ENCODE measurements at places on chromosomes 6 and 20.
A peak's percentile ranks its signal among the peaks of the same experiment; 100 is the strongest.

DNA sequence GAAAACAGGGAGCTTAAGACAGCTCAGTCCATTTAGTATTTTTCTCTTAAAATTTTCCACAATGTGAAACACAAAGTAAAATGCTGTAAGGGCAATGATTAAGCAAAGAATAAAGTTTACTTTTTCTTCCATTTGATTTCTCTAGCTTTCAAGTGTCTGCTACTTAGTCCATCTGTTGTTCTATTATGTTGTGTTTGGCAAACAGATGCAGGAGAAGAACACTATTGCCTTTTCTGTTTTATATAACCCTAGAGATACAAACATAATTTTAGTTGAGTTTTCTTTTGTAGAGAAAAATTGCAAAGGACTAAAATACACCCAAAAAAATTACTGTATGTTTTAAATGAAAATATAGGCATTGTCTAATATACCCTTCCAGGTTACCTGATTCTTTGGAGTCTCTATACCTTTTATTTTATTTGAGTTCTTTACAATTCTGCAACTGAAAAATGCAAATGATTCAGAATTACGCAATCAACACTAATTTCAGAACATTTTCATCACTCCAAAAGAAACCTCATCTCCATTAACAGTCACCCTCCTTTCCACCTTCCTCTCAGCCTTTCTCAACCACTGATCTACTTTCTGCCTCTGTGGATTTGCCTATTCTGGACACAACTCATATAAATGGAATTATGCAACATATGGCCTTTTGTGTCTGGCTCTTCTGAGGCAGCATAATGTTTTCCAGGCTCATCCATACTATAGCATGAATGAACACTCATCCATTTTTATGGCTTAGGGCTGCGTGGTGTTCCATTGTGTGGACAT lies 96.9 kb downstream of the MKKS start:
- DNase-seq = no peak

DNA sequence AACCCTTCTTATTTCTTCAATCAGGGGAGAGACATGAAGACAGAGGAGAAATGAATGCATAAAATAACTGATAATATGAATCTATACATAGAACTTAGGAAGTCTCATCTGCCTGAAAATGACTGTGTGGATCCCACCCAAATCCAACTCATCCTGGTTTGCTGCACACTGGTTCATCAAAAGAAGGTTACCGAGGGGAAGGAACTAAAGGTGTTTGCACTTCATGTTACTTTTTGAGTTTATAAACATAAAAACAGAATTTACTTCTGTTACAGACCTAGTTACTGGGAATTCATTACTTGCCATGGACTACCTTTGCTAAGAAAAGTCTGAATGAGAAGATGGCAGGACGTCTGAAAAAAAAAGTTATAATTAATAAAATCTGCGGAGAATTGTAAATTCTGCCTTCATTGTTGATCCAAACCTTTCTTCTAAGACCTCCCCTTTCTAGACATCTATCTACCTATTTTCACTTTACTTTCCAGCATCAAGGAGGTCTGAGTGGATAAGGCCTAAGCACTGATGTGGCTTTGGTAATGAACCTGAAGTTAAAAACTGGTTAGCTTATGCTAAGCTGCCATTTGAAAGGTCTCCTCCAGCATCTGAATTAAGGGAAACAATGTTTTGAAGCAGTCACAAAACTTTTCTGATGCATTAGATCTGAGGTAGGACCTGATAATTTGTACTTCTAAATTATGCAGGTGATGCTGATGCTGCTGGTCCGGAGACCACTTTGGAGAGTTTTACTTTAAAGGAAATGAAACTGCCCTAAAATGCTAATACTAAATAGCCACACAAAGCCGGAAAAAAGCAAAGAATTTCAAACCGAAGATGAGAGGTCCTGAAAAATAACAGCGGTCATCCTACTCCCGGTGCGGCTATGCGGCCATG lies 84.0 kb downstream of the HFE start:
- no peak for DNase-seq

DNA sequence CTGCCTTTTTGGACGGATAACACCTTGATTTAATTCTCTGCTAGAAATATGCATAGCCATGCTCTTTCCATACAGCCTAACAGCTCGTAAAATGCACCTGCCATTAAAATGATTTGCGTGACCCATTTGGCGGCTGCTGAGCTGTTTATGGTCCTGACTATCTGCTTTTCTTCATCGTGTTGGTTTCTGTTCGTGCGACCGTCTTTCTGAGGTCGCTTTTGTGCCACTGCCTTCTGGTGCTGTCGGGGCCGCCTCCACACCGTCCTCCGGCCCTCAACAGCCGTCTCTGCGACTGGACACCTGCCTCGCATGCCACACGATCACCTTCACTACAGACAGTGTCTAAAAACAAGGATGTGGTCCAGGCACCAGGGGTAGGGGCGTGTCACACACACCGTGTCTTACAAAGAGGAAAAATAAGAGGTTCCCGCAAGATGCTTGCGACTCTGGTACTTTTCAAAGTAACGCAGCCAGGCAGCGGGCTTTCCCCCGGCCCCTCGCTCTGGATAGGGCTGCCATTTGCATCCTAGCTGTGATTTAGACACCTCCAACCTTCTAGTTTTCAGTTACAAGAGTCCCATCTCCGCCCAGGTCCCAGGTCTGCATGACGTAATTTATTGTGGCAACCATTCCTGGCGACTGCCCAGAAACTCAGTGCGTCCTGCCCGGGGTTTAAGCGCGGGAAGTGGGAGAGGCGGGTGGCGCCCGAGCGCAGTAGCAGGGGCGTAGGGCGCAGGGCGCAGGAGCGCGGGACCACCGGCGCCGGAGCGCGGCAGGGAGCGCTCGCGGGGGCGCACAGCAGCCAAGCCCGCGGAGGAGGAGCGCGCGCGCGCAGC lies at the start of gene STMND1:
STMND1 (plus strand) TSS at position 629 of the 836 bp plus-strand sequence. CDS start 208 bp downstream, outside the sequence.
- DNase-seq = peak; percentile 49

GRCh38 chr6:11341867-11342266 lies 109.4 kb upstream of the NEDD9 start:
- DNase-seq = no peak

- no peak for DNase-seq
Observed at GRCh38 chr6:101290346-101290745, 103.2 kb upstream of the GRIK2 start.

DNA sequence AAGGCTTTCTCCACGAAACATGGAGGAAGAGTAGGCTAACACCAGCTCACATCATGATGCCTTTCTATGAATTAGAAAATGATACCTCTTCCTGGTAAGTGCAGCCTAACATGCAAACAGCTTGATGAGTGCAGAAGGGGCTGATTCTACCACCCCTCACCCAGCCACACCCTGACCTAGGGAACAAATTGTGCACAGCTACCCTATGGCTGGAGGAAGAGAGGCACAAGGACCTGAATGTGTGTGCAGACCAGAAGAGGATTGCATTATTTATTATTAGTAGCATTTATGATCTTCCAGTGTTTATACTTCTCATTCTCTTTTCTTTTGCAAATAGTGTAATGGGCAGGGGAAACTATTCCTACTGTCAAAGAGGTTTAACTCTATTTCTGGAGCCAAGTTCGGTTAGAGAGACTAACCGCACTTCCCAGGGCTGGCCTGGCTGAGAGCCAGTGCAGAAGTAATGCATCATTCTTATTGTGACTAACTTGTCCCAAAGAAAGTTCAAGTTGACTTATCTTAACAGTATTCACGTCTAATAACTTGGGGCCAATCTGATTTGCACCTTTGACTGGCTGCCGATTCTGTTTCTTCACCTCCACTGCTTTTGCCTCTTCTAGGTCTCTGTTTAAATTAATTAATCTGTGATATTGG lies 237.5 kb downstream of the CD83 start:
- DNase-seq = no peak

GRCh38 chr20:38178065-38178491 lies 13.0 kb upstream of the TGM2 start:
- DNase-seq = no peak

DNA sequence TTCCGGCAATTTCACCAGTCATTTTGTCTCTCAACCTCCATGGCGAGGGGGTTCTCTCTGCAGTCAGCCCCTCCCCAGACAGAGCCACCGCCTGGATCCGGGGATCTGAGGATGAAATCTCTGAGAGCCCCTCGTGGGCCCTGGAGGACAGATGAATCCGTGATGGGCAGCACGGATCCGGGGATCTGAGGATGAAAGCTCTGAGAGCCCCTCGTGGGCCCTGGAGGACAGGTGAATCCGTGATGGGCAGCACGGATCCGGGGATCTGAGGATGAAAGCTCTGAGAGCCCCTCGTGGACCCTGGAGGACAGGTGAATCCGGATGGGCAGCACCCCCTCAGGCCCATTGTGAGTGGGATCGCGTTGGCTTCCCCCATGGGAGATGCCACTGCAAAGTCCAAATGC lies 106.5 kb downstream of the DACT2 start:
- no peak for DNase-seq

- no peak for DNase-seq
Observed at GRCh38 chr20:45088247-45088646, 12.7 kb downstream of the KCNS1 start.

GRCh38 chr6:6886171-6886885 lies 221.4 kb upstream of the RREB1 start:
- no peak for DNase-seq

DNA sequence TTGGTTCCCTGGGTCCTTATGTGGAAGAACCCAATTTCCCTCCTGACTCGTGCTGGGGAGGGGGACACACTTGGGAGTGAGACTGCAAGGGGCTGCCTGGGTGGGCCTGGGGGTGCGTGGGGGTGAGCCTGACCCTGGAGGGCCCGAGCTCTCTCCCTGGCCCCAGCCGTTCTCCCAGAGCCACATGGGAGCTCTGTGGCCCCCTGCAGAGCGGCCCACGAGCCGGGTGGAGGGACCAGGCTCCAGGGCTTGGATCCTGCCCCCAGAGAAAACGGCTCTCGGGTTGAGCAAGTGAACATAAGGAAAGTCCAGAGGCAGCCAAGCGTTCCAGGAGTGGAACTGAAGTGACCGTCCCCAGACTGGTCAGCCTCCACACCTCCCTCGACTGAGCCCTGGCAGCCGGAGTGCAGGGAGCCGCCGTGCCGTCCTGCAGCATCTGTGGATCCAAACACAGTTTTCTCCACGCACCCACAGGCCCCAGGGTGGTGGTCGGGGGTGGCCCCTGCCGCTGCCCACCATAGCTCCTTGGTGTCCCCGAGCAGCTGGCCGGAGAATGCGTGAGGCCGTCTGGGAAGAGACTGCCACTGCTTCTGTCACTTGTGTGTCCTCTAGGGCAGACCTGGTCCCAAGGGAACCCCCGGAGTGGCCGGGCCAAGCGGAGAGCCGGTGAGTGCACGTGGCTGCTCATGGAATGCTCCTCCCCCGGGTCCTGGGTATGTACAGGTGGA lies 10.6 kb downstream of the COL9A3 start:
- no peak for DNase-seq

Measured in T47D (cell line).